Esophagus squamous epithelium (tissue), 5 donors: ENCODE measurements at places on chromosomes 13 and 19.
A peak's percentile ranks its signal among the peaks of the same experiment; 100 is the strongest.

GRCh38 chr19:10809651-10810285 is 26.2 kb downstream of the TMED1 start:
- peaks cover 35% of the 10 kb centered on the region for H3K4me1 ChIP-seq
- no peak overlapping the region for H3K4me3 ChIP-seq
- no peaks in the 10 kb centered on the region for H3K27me3 ChIP-seq
- H3K27ac ChIP-seq = peak overlapping the region; percentile 49
- peaks cover 23% of the 10 kb centered on the region for H3K36me3 ChIP-seq

- H3K4me3 ChIP-seq = no peak overlapping the region
- H3K27me3 ChIP-seq = no peaks in the 10 kb centered on the region
- no peak for DNase-seq
- H3K27ac ChIP-seq = no peak overlapping the region
- H3K4me1 ChIP-seq = no peaks in the 10 kb centered on the region
Observed at GRCh38 chr13:76153239-76153638, 517.1 kb downstream of the LMO7 start.

GRCh38 chr13:92461831-92462230 is 764.8 kb upstream of the GPC6 start:
- H3K36me3 ChIP-seq = no peaks in the 10 kb centered on the region
- DNase-seq = no peak
- H3K27ac ChIP-seq = no peak overlapping the region
- no peaks in the 10 kb centered on the region for H3K4me1 ChIP-seq
- no peaks in the 10 kb centered on the region for H3K27me3 ChIP-seq
- no peak overlapping the region for H3K4me3 ChIP-seq

GRCh38 chr19:19490214-19490968 is 25.0 kb downstream of the TSSK6 start:
- H3K36me3 ChIP-seq = peaks cover 28% of the 10 kb centered on the region
- DNase-seq = no peak
- no peaks in the 10 kb centered on the region for H3K27me3 ChIP-seq
- H3K27ac ChIP-seq = peak overlapping the region; percentile 80
- peaks cover 56% of the 10 kb centered on the region for H3K4me1 ChIP-seq
- H3K4me3 ChIP-seq = no peak overlapping the region

DNA sequence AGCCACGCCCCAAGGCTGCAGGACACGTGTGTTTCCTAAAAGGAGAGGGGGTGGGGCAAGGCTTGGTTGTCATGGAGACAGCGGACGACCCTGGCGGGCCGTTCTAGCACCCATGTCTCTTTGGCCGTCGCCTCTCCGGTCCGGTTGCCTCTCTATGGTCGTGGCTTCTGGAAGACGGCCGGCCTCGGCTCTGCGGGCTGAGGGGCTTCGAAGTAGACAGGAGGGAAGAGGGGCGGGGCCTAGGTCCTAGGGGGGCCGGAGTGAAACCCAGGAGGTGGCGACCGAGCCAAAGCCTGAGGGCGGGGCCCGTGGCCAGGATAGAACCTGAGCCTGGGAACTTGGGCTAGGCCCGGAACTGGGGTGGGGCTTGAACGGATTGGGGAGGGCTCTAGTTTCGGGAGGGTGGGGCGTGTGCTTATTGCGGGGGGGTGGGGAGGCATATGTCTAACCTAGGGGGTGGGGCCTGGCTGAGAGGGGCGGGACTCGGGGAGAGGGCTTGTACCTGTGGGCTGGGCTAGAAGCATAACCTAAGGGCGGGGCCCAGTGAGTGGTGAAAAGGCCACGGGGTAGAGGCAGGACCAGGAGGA is 750 bp upstream of the SLC27A1 start:
- no peaks in the 10 kb centered on the region for H3K36me3 ChIP-seq
- peak overlapping the region; percentile 88 for H3K4me3 ChIP-seq
- peaks cover 26% of the 10 kb centered on the region for H3K4me1 ChIP-seq

DNA sequence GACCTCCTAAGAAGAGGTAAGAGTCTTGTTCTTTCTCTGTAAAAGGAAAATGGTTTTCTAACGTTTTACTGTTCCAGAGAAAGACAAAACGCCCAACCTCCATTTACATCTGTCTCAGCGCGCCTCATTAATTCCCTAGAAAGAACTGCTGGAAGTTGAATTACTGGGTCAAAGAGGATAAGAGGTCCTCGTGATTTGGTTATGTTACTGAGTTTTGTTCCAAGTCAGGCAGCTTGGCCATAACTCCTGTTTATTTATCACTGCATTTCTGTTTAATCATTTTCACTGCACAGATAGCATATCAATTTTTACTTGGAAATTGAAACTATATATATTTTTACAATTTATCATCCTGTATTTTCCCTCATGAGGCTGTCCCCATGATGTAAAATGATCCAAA is 112.9 kb upstream of the PEG3 start:
- H3K27ac ChIP-seq = no peak overlapping the region
- H3K36me3 ChIP-seq = no peaks in the 10 kb centered on the region
- H3K4me1 ChIP-seq = no peaks in the 10 kb centered on the region
- H3K4me3 ChIP-seq = no peak overlapping the region
- H3K27me3 ChIP-seq = peaks cover 6% of the 10 kb centered on the region
- no peak for DNase-seq

GRCh38 chr19:9107375-9107774 is at the start of gene OR7G2:
TSS of gene OR7G2 (minus strand) at chr19:9107475. CDS start at chr19:9103243, 4,232 bp downstream.
- H3K27me3 ChIP-seq = no peaks in the 10 kb centered on the region
- no peaks in the 10 kb centered on the region for H3K4me1 ChIP-seq
- no peak within 1 kb of the TSS for H3K4me3 ChIP-seq

DNA sequence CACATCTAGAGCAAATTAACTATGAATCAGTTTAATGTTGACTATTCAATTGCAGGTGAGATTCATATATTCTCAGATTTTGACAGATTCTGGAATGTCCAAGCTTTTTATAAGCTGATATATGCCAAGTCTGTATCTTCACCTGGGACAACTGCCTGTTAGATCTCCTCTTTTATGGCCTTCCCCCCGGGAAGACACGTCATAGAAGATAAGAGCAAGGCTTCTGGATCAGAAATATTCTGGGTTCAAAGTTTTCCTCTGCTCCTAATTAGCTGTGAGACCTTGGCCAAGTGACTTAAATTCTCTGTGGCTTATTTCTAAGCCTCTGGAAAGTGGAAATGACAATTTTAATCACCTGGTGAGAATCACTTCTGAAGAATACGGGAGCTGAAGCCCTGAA is 187.5 kb downstream of the OXGR1 start:
- H3K4me3 ChIP-seq = no peak overlapping the region
- no peak for DNase-seq
- no peaks in the 10 kb centered on the region for H3K36me3 ChIP-seq
- no peaks in the 10 kb centered on the region for H3K27me3 ChIP-seq
- no peaks in the 10 kb centered on the region for H3K4me1 ChIP-seq
